ENCODE measurements at places on chromosomes 7 and 10.
A peak's percentile ranks its signal among the peaks of the same experiment; 100 is the strongest.

- DNase-seq, result no peak
These were observed 111.3 kb downstream of the CABCOCO1 start for GRCh38 chr10:61774031-61774430.

DNA sequence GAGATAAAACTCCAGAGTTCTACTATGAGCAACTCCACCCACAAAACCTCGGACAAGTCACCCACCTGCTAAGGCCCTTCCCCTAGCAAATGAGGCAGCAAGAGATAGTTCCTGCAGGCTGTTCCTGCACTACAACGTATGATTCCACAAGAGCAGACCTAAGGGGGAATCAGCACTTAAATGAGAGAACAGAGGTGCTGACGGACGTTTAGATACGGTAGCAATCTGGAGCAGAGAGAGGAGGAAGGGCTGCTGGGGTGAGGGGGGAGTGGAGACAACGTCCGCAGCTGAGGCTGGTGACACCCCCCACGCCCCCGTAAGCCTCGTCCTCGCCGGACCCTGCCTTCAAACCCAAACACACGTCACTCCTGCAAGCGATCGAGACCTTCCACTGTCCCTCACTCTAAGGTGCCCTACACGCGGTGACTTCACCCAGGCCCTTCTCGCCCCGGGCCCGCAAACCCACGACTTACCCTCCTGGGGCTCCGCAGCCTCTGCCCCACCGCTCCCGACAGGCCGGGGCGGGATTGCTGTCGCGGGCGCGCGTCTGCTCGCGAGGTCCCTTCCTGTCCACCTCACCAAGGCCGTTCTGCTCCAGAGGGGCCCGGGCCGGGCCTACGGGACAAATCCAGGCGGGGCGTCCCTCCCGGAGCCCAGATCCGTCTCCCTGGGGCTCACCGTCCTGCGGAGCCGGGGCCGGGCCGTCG is 635 bp downstream of the ZNF12 start:
- peak; percentile 4 for DNase-seq

DNA sequence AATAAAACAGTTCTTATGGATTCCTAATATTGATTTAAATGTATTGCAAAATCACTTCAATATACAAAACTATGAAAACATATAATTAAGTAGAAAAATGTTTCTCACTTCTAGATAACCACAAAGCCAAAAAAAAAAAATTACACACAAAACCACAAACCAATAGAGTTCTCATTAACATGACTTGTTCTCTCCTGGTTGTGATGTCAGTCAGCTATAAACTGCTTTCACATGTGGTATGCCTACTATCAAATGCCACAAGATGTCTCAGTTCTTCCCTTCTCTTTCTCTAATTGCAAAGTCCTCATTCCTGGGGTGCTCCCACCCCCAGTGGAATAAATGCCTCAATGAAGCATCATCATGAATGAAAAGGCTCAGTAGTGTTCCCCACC is 16.6 kb downstream of the GNAI1 start:
- peak; percentile 6 for DNase-seq

DNA sequence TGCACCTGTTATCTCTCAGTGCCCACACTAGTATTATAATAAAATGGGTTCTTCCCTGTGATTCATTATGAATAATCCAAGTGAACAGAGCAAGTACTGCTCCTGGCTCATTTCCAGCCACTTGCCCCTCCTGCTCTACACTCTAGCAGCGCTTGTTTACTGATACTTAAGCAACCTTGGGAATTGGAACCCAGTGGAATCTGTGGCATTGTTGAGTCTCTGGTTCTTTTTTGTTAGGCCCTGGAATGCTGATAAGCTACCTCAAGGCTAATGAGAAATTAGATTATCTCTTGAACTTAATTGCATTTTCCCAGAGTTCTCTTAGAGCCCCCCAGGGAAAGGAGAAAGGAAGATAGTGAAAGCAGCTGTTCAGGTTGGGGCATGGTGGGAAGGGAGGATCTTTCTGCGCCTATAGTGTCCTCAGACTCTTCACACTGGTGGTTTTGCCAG is 34.0 kb downstream of the PRKAR2B start:
- DNase-seq, result no peak

- DNase-seq, result no peak
These were observed 2.4 kb upstream of the RP9 start for GRCh38 chr7:33111614-33112013.

GRCh38 chr7:110050785-110051184 is 1040.1 kb upstream of the LRRN3 start:
- DNase-seq, result no peak

- DNase-seq, result no peak
These were observed 88.0 kb downstream of the PLXDC2 start for GRCh38 chr10:19904202-19904661.

- no peak for DNase-seq
These were observed 148.6 kb downstream of the ELFN1 start for GRCh38 chr7:1818575-1819258.

DNA sequence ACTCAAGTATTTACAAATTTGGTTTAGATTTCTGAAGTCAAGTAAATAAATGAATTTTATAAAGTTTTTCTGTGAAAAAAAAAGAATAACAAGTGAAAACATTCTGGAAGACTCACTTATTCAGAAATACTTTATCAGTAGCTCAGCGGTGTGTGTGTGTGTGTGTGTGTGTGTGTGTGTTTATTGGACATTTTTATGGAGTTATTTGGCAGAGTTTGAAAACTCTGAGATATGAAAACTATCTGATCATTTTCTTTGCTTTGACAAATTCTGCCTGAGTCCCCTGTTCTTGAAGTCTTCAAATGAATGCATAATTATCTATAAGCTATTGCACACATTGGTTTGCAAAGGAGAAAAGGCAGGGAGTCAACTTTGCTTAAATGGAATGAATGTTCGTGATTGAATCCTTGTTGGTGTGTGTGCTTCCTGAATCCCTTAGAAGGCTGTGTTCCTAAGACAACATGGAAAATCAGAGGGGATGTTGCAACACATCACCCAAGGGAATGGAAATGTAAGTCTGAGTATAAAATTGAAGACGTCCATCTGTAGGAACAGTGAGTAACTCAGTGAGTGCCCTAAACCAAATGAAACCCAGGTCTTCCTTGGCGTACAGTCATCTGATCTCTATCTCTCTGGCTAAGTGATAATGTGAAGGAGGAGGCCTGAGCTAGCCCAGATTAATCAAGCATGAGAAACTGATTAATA is 160.9 kb downstream of the REEP3 start:
- no peak for DNase-seq

GRCh38 chr7:158959021-158959717 is 102.8 kb downstream of the DYNC2I1 start:
- no peak for DNase-seq

DNA sequence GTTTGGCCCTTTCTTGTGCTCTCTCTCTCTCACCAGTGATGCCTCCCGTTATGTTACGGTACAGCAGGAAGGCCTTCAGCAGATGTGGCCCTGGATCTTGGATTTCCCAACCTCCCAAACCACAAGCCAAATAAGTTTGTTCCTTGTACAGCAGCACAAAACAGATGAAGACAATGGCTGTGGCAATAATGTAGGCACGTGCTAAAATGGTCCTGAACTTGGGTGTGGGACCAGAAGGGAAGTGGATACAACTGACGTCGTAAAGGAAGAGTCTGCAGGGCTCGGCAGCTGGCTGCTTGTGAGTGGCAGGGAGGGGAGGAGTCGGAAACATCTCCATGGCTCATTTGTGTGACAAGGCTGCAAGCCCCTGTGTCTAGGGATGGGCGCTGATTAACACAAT is 26.8 kb downstream of the PROSER2 start:
- DNase-seq, result no peak

DNA sequence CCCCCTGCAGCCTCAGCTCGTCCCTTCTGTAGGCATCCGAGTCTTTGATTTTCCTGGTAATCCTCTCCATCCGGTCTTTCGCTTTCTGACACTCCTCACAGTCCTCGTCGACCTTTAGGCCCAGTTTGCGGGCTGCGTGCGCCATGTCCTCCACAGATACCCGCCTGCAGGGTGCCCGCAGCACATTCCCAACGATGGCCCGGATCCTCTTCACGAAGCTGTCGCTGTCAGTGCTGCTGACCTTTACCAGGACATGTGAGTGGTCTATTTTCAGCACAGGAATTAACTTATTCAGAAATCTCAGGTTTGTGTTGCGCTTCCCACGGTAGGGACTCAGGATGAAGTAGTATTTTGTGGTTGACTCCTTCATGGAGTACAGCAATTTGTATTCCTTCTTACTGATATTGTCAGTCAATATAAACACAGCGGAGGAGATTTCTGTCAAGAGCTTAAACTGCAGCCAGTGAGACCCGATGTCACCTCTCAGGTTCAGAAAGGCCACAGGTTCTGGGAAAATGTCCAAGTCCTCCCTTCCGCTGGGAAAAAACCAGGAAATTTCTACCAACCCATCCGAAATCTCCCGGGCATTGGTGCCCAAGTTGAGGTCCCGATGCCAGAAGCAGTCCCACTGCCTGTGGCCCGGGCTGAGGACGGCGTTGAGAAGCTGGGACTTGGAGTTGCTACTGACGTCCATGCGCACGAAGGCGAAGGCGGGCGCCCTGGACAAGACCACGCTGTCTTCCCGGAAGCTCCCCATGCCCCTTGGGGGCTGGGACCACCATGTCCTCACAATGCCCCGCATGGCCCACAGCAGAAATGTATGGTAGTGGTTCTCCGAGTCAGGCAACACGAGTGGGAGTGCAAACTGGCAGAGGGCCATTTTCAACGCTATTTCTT is 8.9 kb upstream of the MRPS24 start:
- no peak for DNase-seq

All from stimulated activated CD4-positive, alpha-beta T cell treated with anti-CD3 and anti-CD28 coated beads, Interleukin-12 subunit alpha, Interleukin-12 subunit beta, amount 100 ng/mL, for 4 hours (primary cell).